Activated naive CD8-positive, alpha-beta T cell treated with anti-CD3 and anti-CD28 coated beads, Interleukin-2, amount 10 ng/mL, durations not matched to agents 7 days and 5 days (primary cell): ENCODE measurements at places on chromosomes 1 and 21. TPM values are rescaled to one million over a fixed set of nuclear protein-coding genes. Genes with fewer than 3 reads are reported as not detected.

The CYP4X1 gene
- total RNA-seq, result not detected

The KDF1 gene
- 1.1 TPM for total RNA-seq

The HES4 gene
- total RNA-seq, result 0.60 TPM

The IL19 gene
- total RNA-seq, result not detected

The C1orf53 gene
- total RNA-seq, result 0.75 TPM

The TMEM82 gene
- not detected for total RNA-seq

GRCh38 chr1:209875515-209875914 lies 47.7 kb downstream of the UTP25 start:
- no peaks in the 10 kb centered on the region for H3K4me1 ChIP-seq
- no peak overlapping the region for H3K27ac ChIP-seq
- H3K4me3 ChIP-seq, result no peak overlapping the region
- H3K27me3 ChIP-seq, result peaks cover 23% of the 10 kb centered on the region
- DNase-seq, result no peak

GRCh38 chr1:154186177-154186576 lies 5.7 kb downstream of the TPM3 start:
- H3K4me3 ChIP-seq, result no peak overlapping the region
- peak; percentile 70 for DNase-seq
- H3K27me3 ChIP-seq, result peaks cover 10% of the 10 kb centered on the region
- peaks cover 15% of the 10 kb centered on the region for H3K4me1 ChIP-seq

GRCh38 chr1:197951089-197951488 lies 33.9 kb downstream of the LHX9 start:
- no peak overlapping the region for H3K4me3 ChIP-seq
- H3K36me3 ChIP-seq, result peaks cover 20% of the 10 kb centered on the region
- H3K27me3 ChIP-seq, result no peaks in the 10 kb centered on the region
- DNase-seq, result no peak
- H3K27ac ChIP-seq, result no peak overlapping the region
- peaks cover 28% of the 10 kb centered on the region for H3K4me1 ChIP-seq

DNA sequence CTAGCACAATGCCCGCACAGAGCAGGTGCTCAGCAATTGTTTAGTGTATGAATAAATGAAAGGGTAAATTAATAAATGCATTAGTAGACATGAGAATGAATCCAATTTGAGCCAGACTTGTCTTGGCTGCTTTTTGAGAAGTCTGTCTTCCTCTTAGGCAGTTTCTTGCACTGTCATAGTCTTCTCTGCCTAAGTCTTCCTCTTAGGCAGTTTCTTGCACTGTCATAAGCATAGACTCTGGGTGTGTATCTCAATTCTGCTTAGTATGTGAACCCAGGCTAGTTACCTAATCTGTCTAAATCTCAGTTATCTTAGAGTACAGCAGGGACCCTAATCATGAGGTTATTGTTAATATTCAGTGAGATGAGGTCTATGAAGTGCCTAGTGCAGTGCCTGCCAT lies 27.2 kb downstream of the NHLH2 start:
- no peak overlapping the region for H3K27ac ChIP-seq
- no peaks in the 10 kb centered on the region for H3K4me1 ChIP-seq
- H3K27me3 ChIP-seq, result peaks cover 8% of the 10 kb centered on the region
- DNase-seq, result no peak
- no peaks in the 10 kb centered on the region for H3K36me3 ChIP-seq
- H3K4me3 ChIP-seq, result no peak overlapping the region

DNA sequence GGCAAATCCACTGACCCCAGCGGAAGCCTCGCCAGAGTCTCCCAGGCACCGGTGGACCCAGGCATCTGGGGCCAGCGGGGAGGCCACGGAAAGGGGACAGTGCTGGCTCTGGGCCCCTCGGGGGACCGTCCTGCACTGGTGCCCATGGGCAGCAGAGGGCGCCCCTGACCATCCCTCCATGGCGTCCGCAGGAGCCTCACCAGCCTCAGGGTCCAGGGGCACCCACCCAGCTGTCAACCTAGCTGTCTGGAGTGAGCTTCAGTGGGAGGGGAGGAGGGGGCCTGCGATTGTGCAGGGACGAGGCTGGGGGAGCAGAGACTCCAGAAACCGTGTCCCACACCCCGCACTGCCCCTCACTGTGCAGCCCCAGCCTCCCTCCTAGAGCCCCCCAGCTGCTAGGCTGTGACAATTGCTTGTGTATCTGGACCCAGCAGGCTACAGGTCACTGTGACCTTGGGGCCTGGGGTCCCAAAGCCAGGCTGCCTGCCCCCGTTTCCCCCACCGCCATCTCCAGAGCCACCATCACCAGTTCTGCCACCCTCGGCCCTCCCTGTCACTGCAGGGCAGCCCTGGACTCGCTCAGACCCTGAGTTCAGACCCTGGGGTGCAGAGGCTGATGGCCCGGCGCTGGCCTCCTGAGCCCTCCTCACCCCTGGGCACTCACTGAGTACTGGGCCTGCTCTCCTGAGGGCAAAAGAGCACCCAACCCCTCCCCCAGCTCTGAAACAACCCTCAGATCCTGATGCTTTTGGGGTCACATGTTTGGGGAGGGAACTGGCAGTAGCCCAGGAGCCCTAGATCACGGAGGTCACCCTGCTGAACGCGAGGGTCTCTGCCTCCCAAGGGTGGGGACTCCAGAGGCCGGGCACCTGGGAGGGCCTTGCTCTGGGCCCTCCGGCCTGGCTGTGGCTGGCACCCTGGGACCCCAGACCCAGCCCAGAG lies 10.6 kb upstream of the COL6A1 start:
- peaks cover 23% of the 10 kb centered on the region for H3K27me3 ChIP-seq
- no peak overlapping the region for H3K4me3 ChIP-seq
- no peaks in the 10 kb centered on the region for H3K4me1 ChIP-seq
- H3K27ac ChIP-seq, result no peak overlapping the region

GRCh38 chr1:27634177-27634984 lies 604 bp downstream of the FGR start:
- H3K4me1 ChIP-seq, result peaks cover 53% of the 10 kb centered on the region
- peak overlapping the region; percentile 65 for H3K4me3 ChIP-seq
- H3K27ac ChIP-seq, result peak overlapping the region; percentile 71
- H3K36me3 ChIP-seq, result no peaks in the 10 kb centered on the region
- peak; percentile 69 for DNase-seq
- H3K27me3 ChIP-seq, result peaks cover 6% of the 10 kb centered on the region

DNA sequence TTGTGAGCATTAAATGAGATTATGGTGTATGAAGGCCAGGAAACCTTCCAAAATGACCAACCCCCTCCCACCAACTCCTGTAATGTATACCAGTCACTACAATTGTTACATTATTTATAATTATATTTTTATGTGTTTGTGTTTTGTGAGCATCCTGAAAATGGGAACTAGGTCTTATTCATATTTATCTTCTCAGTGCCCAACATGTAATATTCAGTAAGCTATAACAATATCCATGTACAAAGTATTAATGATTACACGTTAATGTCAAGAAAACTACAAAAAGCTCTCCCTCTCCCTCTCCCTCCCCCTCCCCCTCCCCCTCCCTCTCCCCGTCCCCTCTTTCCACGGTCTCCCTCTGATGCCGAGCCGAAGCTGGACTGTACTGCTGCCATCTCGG lies 19.0 kb upstream of the ASAP3 start:
- no peak for DNase-seq
- H3K27me3 ChIP-seq, result peaks cover 3% of the 10 kb centered on the region
- H3K36me3 ChIP-seq, result peaks cover 7% of the 10 kb centered on the region
- H3K27ac ChIP-seq, result no peak overlapping the region
- H3K4me1 ChIP-seq, result peaks cover 2% of the 10 kb centered on the region

DNA sequence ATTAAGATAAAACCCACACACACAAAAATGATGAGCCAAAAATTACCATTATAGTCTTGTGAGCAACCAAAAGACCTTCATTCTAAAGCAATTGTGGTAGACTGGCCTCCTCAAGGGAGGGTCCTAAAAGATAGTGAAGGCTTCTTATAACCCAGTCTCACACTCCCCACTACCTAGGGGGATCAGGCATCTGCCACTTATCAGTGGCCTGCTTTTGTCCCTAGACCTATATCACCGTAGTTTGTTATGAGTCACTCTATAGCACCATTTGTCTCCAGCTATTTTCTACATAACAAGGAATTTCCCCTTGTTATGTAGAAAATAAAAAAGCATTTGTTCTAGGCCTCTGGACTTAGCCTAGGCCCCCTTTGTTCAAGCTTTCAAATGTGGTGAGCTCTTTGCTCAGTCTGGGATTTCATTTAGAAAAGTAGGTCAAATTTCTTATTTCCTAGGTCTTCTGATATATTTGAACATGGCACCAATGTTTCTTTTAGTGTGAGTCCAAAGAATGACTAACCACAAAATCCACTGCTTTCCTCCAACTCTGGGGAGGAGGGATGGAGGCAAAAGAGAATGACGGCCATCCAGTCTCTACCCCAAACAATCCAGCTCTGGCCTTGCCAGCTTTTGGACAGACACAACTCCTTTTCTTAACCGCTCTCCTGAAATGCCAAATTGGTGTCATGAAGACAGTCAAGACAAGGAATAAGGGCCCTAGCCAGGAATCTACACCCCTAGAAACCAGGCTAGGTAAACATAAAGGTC lies 8.9 kb downstream of the ADAR start:
- DNase-seq, result no peak
- no peaks in the 10 kb centered on the region for H3K27me3 ChIP-seq
- no peak overlapping the region for H3K4me3 ChIP-seq
- H3K27ac ChIP-seq, result no peak overlapping the region

- peaks cover 22% of the 10 kb centered on the region for H3K27me3 ChIP-seq
- no peak overlapping the region for H3K4me3 ChIP-seq
- no peak overlapping the region for H3K27ac ChIP-seq
- no peak for DNase-seq
- peaks cover 4% of the 10 kb centered on the region for H3K4me1 ChIP-seq
Measured at GRCh38 chr1:39608921-39609320, 30.5 kb downstream of the HEYL start.
